ENCODE measurements at places on chromosomes 2 and 18.

DNA sequence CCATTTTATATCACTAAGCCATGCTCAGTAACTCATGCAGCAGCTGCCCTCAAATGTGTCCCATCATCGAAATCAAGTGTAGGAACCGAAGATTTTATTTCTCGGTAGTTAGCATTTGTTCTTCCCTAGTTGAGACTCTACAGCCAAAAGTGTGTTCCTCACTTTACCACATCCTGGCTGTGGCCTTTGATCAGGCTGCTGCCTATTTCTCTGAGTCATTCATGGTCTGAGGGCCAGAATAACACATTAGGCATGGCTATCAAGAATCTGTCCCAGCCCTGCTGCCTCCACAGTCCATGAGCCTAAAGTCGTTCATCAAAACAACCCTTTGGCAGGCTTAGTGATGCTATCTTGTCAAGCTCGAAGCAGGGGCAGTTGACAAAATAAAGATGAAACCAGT, 300.1 kb downstream of the TDRD15 start:
- no peak overlapping the region for H3K27ac ChIP-seq
- H3K36me3 ChIP-seq: peaks cover 9% of the 10 kb centered on the region
- H3K4me1 ChIP-seq: peaks cover 7% of the 10 kb centered on the region
- H3K27me3 ChIP-seq: no peaks in the 10 kb centered on the region

GRCh38 chr18:66603941-66604627, at the start of gene CDH19:
TSS of gene CDH19 (minus strand) at chr18:66604090. CDS start at chr18:66572204, 31,886 bp downstream.
- no peak within 1 kb of the TSS for H3K27ac ChIP-seq
- H3K27me3 ChIP-seq: no peaks in the 10 kb centered on the region

GRCh38 chr2:209380293-209380692, 43.6 kb upstream of the MAP2 start:
- DNase-seq: no peak
- no peaks in the 10 kb centered on the region for H3K27me3 ChIP-seq
- H3K36me3 ChIP-seq: no peaks in the 10 kb centered on the region
- no peak overlapping the region for H3K4me3 ChIP-seq
- no peak overlapping the region for H3K27ac ChIP-seq

- no peaks in the 10 kb centered on the region for H3K27me3 ChIP-seq
- peak overlapping the region; percentile 91 for H3K27ac ChIP-seq
- peak; percentile 64 for DNase-seq
- peaks cover 22% of the 10 kb centered on the region for H3K36me3 ChIP-seq
- H3K4me3 ChIP-seq: peak overlapping the region; percentile 98
- peaks cover 60% of the 10 kb centered on the region for H3K4me1 ChIP-seq
These were observed 1.5 kb downstream of the CAB39 start for GRCh38 chr2:230714136-230714480.

- no peak for DNase-seq
- no peak overlapping the region for H3K27ac ChIP-seq
- no peaks in the 10 kb centered on the region for H3K36me3 ChIP-seq
- H3K4me1 ChIP-seq: no peaks in the 10 kb centered on the region
- H3K27me3 ChIP-seq: no peaks in the 10 kb centered on the region
- no peak overlapping the region for H3K4me3 ChIP-seq
These were observed 308.8 kb upstream of the LYPD1 start for GRCh38 chr2:132978840-132979239.

DNA sequence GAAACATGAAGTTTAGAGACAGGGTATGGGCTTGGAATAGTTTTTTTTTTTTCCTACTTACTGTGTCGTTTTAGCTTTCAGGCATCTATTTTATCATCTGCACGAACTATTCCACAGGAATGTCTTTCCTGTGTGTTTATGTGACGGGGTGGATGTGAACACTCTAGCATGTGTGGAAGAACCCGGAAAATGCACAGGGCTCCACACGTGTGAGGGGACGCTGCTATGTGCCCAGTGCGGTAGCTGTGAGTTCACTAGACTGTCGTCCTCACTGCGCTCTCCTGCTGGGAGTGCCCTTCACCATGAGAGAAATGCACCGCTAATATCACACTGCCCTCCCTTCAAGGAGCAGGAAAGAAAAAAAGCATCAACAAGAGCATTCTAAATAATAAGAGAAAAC, 250.8 kb upstream of the PXDN start:
- H3K4me1 ChIP-seq: peaks cover 63% of the 10 kb centered on the region
- H3K36me3 ChIP-seq: no peaks in the 10 kb centered on the region
- peak overlapping the region; percentile 24 for H3K27ac ChIP-seq
- H3K27me3 ChIP-seq: peaks cover 24% of the 10 kb centered on the region
- peak overlapping the region; percentile 49 for H3K4me3 ChIP-seq
- DNase-seq: no peak

DNA sequence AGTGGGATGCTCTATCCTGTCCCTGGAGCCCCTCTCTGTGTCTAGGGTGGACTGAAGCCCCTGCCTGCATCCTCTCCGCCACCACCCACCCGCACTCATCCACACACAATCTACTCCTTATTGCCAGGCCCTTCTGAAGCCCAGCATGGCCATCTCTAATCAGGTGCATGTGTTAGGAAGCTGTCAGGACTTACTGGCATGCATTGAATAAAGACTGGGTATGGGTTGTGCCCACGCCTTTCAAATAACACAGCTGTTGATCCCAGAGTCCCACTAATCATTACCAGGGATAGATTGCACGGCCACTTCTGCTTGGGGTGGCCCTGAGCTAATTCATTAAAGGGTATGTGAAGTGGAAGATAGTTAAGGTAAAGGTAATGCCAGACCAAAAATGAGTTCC, 88.4 kb downstream of the CABLES1 start:
- H3K27me3 ChIP-seq: no peaks in the 10 kb centered on the region
- peaks cover under 1% of the 10 kb centered on the region for H3K4me1 ChIP-seq
- no peaks in the 10 kb centered on the region for H3K36me3 ChIP-seq
- H3K27ac ChIP-seq: no peak overlapping the region
- H3K4me3 ChIP-seq: no peak overlapping the region

- H3K27me3 ChIP-seq: no peaks in the 10 kb centered on the region
- no peaks in the 10 kb centered on the region for H3K36me3 ChIP-seq
- no peak overlapping the region for H3K27ac ChIP-seq
- H3K4me1 ChIP-seq: no peaks in the 10 kb centered on the region
- H3K4me3 ChIP-seq: no peak overlapping the region
These were observed 11.0 kb downstream of the CDH7 start for GRCh38 chr18:65761636-65762295.

GRCh38 chr2:67829470-67829869, 233.3 kb downstream of the C1D start:
- no peak overlapping the region for H3K4me3 ChIP-seq
- peaks cover 4% of the 10 kb centered on the region for H3K27me3 ChIP-seq
- no peak overlapping the region for H3K27ac ChIP-seq
- DNase-seq: no peak
- H3K36me3 ChIP-seq: no peaks in the 10 kb centered on the region
- H3K4me1 ChIP-seq: peaks cover 11% of the 10 kb centered on the region

DNA sequence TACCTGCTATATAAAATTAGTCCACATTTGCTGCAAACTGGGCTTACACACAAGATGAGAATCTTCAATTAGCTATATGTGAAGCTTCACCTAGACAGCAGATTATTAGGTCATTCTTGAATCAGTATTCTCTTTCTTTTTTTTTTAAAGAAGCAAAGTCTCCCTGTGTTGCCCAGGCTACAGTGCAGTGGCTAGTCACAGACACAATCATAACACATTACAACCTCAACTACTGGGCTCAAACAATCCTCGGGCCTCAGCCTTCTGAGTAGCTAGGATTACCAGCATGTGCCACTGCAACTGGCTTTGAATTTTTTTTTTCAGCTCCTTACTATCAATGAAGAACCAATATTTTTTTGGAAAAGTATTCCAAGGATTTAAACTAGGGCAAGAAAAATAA, 30.5 kb downstream of the OLA1 start:
- no peaks in the 10 kb centered on the region for H3K4me1 ChIP-seq
- no peaks in the 10 kb centered on the region for H3K27me3 ChIP-seq
- DNase-seq: no peak
- no peak overlapping the region for H3K4me3 ChIP-seq
- no peak overlapping the region for H3K27ac ChIP-seq
- H3K36me3 ChIP-seq: peaks cover 5% of the 10 kb centered on the region

DNA sequence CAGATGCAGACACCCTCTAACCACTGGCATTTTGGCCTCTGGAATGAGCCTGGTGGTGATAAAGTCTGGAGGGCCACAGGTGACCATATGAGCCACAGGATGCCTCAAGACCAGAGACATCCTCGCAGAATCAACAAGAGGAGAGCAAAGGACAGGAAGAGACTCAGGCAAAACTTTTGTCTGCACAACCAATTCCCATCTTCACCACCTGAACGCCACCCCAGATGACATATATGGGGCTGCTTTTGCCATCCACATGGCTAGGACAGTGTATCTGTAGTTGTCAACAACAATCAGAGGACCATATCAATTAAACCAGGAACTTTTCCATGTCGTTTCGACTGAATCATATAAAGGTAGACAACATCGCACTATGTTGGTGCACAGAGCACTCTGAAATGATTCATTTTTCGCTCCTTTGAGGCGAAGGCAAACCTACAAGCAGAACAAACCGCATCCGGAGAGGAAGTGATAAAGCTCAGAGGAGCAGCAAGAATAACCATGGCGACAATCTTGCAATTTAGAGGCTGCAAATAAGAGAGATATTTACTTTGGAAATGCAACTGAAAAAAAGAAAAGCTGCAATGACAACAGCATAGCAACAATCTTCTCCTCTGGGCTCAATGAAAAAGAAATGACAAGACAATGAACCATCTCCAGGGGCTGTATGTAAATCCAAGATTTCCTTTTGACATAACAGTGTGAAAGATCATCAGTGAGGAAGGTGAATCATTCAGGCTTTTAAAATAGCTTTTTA, 204.5 kb downstream of the ARL4C start:
- DNase-seq: peak; percentile 78
- H3K27ac ChIP-seq: peak overlapping the region; percentile 98
- peak overlapping the region; percentile 87 for H3K4me3 ChIP-seq
- peaks cover 72% of the 10 kb centered on the region for H3K4me1 ChIP-seq

DNA sequence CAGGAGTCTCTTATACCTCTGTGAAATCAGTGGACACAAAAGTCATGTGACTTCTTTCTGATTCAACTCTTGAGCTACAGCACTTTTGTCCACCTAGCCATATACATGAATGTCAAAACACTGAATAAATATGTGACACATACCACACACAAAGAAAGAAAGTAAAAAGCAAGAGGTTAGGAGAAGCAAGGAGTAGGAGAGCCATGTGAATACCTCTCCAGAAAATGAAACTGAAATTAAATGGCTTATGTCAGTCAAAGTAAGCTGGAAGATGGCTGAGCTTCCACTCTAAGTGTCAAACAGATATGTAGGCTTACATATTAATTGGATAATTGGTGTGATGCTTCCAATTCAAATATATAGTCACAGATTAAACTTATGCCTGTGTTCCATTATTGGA, 1050.5 kb downstream of the BCL11A start:
- no peak overlapping the region for H3K4me3 ChIP-seq
- no peaks in the 10 kb centered on the region for H3K27me3 ChIP-seq
- H3K27ac ChIP-seq: no peak overlapping the region
- H3K4me1 ChIP-seq: no peaks in the 10 kb centered on the region

GRCh38 chr2:16226943-16227664, 286.8 kb downstream of the MYCN start:
- no peaks in the 10 kb centered on the region for H3K27me3 ChIP-seq
- no peak overlapping the region for H3K27ac ChIP-seq
- no peaks in the 10 kb centered on the region for H3K36me3 ChIP-seq
- DNase-seq: no peak
- H3K4me1 ChIP-seq: no peaks in the 10 kb centered on the region

- H3K4me1 ChIP-seq: peaks cover 45% of the 10 kb centered on the region
- peak overlapping the region; percentile 93 for H3K27ac ChIP-seq
- H3K27me3 ChIP-seq: no peaks in the 10 kb centered on the region
- H3K4me3 ChIP-seq: peak overlapping the region; percentile 73
These were observed 7.9 kb downstream of the MFSD6 start for GRCh38 chr2:190415794-190416775.

DNA sequence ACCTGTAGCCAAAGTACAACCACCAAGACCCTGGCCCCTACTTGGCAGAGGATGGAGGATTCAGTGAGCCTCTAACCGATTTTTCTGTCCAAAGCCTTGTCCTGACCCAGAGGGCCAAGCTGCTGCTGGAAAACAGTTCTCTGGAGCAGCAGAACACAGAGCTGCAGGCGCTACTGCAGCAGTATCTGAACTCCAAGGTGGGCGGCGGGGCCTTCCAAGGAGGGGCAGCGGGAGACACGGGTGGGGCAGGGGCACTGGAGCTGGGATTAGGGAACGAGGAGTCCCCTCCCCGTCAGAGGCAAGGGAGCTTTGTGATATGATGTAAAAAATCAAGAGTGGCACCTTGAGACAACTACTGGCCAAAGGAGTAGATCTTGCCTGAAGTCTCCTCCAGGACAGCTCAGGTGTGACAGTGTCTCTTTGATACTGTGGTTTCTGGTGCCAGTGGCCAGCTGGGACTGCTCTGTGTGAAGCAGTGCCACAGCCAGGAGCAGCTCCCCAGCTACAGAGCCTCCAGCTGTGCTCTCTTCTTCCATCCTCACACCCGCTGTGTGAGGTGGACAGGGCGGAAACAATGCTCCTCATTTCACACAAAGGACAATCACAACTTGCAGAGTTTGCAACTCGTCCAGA, 22.8 kb downstream of the OTOF start:
- H3K4me1 ChIP-seq: no peaks in the 10 kb centered on the region
- H3K4me3 ChIP-seq: no peak overlapping the region
- peaks cover 20% of the 10 kb centered on the region for H3K27me3 ChIP-seq
- H3K27ac ChIP-seq: no peak overlapping the region
- no peak for DNase-seq
- H3K36me3 ChIP-seq: no peaks in the 10 kb centered on the region

DNA sequence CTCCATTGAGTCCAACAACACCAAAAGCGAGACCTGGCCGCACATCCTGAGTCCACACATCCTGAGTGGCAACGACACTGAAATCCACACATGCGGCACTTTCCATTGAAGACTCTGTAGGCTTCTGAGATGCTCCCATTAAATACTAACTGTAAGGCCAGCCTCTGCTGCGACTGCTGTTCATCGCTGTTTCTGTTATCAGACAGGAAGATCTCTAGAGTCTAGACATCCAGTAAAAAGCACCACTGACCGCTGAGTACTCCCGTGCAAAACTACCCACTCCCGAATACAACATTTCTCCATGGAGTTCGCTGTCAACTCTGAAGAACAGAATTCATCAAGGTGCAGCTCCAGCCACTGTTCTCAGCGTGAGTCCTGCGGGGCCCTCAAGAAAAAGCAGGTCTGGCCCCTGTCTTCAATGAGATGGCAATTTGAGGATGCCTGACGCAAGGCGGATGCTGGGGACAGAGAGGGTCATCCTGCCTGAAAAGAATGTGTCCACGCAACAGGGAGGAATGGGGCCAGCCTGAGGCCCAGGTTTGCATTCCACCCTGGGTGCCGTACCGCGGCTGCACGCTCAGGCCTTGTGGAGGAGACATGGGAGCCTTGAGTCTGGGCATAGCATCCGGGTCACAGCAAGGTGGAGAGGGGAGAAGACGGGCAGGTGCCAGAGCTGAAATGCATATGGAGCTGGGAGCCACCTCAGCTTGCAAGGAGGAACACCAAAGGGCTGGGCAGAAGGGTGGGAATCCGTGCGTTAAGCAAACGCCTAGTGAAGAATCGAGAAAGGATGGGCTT, 61.9 kb downstream of the ZNF516 start:
- H3K36me3 ChIP-seq: no peaks in the 10 kb centered on the region
- H3K27me3 ChIP-seq: no peaks in the 10 kb centered on the region
- no peak overlapping the region for H3K4me3 ChIP-seq
- H3K27ac ChIP-seq: no peak overlapping the region

GRCh38 chr18:4198956-4199355, 256.2 kb downstream of the DLGAP1 start:
- H3K27ac ChIP-seq: no peak overlapping the region
- DNase-seq: no peak
- H3K4me1 ChIP-seq: no peaks in the 10 kb centered on the region
- no peak overlapping the region for H3K4me3 ChIP-seq

All from natural killer cell treated with Interleukin-12 subunit alpha and Interleukin-12 subunit beta and Interleukin-15 and Interleukin-18, amount 100 ng/mL, for 72 hours (primary cell).